Fibroblast of skin of right biceps (primary cell): ENCODE measurements at places on chromosomes 11 and 22.

- DNase-seq: peak; percentile 65
These were observed 114.1 kb downstream of the MAML2 start for GRCh38 chr11:96228910-96229309.

DNA sequence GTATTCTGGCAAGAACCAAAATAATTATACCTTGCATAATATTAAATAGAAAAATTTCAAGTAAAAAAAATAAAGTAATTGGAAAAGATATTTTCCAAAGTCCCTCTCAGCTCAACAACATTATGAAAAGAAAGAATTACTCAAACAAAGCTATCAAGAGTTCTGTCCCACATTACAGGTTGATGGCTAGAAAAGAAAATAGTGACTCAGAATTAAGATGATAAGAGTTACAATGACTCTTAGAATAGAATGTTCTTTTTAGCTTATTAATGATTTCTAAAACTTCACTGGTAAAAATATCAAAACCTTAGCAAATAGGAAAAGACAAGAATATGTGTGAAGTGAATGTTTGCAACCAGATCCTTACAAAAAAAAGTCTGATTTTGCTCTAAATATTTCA is 312.5 kb upstream of the PDGFD start:
- no peak for DNase-seq

DNA sequence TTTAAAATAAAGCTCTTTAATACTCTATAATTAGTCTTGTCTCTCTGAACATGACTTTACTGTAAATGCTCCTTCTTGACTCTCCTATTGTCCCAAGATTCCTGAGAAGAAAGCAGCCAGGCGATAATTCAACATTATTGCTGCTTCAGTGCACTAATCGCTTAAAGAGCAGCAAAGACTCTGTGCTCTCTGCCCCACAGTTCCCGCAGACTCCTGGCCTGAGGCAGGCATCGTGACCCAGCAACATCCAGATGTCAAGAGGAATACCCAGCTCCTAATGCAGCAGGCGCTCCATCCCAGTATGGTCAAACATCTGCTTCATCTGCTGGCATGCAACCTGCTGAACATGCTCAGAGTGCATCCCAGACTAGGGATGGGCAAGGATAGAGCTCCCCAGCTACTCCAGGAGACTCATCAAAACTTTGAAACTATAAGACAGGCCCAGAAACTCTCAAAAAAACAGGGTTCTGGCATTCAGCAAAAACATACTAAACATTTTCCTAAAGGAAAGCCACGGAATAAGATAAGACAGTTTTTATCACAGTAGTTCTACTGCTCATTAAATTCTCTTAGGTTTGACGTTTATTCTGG is 270.0 kb downstream of the SOX6 start:
- no peak for DNase-seq

DNA sequence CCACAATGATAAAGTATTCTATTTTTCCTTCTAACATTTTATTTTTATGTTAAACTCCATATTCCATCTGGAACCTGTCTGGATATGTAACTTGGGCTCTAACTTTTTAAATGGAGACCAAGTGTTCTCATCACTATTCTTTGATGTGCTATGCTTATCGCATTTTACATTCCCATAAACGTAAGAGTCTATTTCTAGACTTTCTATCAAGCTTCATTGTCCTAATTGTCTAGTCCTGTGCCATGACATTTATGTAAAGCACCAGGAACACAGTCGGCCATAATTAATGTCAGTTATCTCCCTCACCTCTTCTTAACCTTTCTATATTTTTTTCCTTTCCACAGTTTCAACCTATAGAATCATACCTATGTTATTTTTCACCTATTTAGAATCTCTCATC is 113.9 kb upstream of the TEAD1 start:
- DNase-seq: no peak

- no peak for DNase-seq
These were observed 36.9 kb downstream of the GRAMD4 start for GRCh38 chr22:46656856-46657654.

- DNase-seq: no peak
These were observed 59.6 kb downstream of the MTNR1B start for GRCh38 chr11:93028960-93029522.

DNA sequence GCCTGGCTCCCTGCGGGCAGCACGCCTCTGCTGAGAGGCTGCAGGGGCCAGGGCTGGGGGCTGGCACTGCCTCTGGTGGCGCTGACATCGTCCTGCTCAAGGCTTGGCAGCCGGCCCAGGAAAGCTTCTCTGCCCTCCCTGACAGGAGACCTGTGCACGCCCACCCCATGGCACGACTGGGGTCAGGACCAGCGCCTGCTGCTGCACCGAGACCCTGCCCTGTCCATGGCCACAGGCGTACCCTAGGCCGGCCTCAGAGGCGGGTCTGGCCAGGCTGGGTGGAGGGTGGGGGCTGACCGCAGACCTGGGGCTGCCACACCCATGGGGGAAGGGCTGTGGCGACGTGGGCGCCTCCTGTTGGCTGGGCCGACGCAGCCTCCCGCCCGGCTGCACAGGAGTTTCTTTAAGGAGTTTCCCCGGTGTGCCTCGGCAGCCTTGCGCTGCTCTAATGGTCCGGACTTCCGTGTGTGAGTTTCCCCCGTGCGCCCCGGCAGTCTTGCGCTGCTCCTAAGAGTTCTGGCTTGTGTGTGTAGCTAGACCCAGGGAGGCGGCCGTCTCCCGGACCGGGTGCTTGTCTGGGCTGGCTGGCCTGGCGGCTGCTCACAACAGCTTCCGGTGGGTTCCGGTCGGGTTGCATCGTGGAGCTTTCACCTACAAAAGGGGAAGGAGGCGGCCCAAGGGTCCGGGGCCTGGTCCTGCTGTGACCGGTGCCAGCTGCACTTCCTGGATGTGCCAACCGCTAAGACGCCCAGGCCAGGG is 4.6 kb downstream of the TRABD start:
- DNase-seq: peak; percentile 42

GRCh38 chr11:94494126-94494680 is 419 bp downstream of the ANKRD49 start:
- DNase-seq: no peak

GRCh38 chr11:76783294-76783895 is at the start of gene TSKU:
TSS of gene TSKU (plus strand) at chr11:76783356. CDS start at chr11:76795617, 12,261 bp downstream.
- DNase-seq: no peak

GRCh38 chr22:49100773-49101172 is 726.9 kb downstream of the BRD1 start:
- DNase-seq: no peak

- no peak for DNase-seq
These were observed 16.3 kb downstream of the CHRDL2 start for GRCh38 chr11:74714904-74715303.

GRCh38 chr22:19821523-19822300 is 33.0 kb downstream of the GNB1L start:
- no peak for DNase-seq

- no peak for DNase-seq
These were observed 123.4 kb downstream of the DSCAML1 start for GRCh38 chr11:117673602-117674001.

DNA sequence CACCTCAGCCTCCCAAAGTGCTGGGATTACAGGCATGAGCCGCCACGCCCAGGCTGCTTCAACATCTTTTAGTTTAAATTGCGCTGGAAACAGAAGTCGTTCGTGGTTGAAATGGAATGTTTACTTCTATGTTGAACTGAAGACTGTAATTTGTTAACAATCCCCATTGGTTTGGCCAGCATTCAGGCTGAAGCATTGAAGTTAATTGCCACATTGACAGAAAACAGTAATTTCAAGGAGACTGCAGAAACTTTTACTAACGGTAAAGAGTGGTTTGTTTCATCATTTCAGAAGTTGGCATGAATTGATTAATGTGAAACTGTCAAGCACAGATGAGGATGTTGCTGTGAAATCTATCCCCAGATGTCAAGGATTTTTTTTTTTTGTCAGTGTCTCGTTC is 14.2 kb downstream of the AP5B1 start:
- DNase-seq: peak; percentile 78

GRCh38 chr11:15967166-15967565 is 389.2 kb downstream of the SOX6 start:
- no peak for DNase-seq

GRCh38 chr11:65045061-65045460 is 4.1 kb downstream of the SAC3D1 start:
- no peak for DNase-seq

GRCh38 chr11:65954771-65955170 is 6.8 kb upstream of the SART1 start:
- DNase-seq: no peak

GRCh38 chr11:57698843-57699365 is 13.1 kb downstream of the MED19 start:
- DNase-seq: no peak

DNA sequence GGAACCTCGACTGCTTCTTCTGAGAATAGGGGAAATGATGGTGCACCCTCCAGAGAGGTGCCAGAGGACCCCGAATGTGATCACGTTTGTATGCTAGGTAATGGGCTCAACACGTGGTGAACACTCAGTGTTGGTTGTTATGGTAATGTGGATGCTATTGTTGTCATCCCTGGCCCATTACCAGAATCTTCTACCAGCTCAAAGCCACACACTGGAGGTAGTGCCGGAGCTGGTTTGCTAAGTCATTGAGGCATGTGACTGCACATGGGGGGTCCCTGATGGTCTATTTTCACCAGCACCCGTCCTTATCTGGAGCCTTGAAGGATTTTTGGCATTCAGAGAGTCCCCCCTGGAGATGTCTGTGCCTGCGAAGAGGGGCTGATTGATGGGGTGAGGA is 119.1 kb upstream of the CD82 start:
- no peak for DNase-seq

- DNase-seq: no peak
These were observed 559.7 kb downstream of the JRKL start for GRCh38 chr11:96949464-96949863.

DNA sequence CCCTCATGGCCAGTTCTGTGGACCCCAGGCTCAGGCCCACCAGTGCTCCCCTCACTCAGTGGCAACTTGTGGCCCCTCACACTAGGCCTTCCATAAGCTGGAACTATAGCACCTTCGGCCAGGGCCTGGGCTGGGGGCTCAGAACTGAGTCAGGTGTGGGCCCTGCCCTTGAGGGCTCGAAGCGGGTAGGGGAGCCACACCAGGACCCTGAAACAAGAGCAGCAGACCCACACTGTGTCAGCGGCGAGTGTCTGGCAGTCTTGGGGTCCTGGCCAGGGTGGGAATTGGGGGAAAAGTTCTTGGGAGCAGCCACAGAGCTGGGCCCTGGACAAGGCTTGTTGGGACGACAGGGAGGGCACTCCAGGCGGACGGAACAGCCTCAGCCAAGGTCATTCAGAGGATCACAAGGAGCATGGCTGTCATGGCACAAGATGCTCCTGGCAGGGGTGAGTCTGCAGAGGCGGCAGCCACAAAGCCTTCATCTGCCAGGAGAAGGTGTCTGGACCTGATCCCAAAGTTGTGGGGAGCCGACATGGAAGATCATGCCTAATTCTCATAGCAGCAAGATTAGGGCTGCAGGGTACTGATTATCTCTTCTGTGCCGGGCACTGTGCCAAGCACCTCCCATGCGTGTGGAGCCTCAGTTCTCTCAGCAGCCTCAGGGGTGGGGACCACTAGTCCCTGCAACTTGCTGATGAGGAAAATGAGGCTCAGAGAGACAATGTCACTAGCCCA is 50.7 kb downstream of the SHISAL1 start:
- DNase-seq: no peak

- no peak for DNase-seq
These were observed 3.8 kb downstream of the OSBPL5 start for GRCh38 chr11:3161309-3161708.

DNA sequence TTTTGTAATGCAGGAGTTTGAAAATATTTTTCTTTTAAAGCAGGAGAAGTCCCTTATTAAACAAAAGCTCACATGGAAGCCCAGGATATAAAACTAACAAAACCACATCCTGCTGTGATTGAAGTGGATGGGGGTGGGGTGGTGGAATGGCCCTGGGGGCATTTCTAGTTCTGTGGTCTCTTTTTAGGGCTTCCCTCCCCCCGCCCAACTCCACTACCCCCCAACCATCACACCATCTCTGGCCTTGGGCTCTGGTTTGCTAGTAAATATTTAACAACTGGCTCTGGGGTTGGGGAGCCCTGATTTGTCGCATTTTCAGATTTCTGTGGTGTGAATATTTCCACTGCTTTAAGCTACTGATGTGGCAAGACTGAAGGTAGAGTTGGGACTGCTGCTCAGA is 279.6 kb upstream of the PLET1 start:
- DNase-seq: no peak

GRCh38 chr11:73416786-73417185 is 40.6 kb downstream of the RELT start:
- peak; percentile 61 for DNase-seq

DNA sequence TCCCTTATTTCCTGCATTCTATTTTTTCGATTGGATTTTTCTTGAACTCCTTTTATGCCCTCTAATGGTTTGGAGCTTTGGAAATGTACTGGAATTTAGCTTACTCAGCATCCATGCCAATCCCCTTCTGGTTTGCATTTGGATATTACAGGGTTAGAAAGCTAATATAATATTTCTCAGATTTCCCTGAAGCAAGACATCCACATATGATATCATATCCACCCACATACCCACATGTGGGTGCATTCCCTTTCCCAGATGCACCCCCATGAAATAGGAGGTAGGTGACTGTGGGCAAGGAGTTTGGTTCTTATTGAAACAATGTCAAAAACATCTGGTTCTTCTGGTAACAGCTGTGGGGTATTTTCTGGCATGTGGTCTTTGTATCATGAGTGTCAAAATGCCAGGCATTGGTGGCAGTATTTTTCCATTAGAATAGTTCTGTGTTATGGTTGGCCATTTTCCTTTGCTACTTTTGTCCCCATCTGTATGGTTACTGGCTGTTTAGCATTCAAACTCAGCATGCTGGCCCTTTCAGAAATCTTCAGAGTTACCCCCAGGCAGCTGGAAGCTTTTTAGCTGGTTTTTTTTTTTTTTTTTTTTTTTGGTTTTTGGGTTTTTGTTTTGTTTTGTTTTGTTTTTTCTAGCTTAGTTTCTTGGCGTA is 32.7 kb upstream of the DDX10 start:
- no peak for DNase-seq

DNA sequence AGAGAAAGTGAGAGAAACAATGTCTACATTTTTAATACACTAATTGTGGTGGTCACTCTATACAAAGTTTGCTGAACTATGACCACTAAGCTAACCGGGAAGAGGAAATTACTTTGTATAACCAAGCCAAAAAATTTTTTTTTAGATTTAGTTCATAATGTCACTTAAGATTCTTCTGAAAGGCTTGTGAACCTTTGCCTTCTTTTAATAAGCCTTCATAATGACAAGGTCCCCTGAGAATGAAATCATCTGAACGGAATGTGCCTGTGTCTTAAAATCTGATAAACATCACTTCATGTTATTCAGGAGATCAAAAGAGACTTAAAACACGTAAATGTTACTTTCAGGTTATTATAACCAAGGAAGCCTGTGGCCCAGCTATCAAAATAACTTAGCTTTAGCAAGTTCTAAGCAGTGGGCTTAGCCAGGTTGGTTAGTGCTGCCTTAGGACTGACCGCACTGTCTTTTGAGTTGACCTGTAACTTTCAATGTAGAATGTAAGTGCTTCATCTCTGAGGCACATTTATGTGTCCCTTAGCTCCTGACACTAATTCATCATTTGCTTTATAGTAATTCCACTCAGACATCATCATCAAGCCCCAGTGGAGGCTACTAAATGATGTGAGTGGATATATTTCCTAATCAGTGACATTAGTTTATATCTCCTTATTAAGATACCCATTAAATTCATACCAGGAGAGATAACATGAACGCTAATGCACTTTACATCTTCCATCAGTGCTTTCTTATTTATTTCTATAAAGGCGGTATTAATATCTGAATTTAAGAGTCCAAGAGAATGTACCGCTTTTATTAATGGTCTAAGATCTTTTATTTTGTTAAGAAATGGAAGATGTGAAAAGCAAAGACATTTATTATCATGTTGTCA is 122.5 kb downstream of the WNT11 start:
- DNase-seq: peak; percentile 40
